A549 (cell line): ENCODE measurements at places on chromosomes 7 and 10. TPM values are rescaled to one million over a fixed set of nuclear protein-coding genes. Genes with fewer than 3 reads are reported as not detected.

DNA sequence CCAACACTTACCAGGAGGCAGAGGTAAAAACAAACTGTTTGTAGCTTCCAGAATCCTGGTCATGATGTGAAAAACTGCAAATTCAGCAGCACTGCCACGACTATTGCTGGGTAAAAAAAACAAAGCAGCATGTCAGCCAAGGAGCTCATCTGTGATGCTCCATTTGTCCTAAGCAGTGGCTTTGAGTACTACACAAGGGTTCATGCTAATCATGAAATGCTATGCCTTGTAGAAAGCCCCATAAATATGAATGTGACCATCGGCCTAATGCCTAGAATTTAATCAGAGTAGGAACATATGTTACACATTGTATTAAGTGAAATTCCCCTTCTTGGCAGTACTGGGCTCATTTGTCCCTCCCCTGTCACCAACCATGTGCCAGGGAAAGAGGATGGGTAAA lies 95.4 kb downstream of the GSAP start:
- no peak for DNase-seq

GRCh38 chr7:118039963-118040489 lies 143.9 kb upstream of the LSM8 start:
- no peak for DNase-seq

DNA sequence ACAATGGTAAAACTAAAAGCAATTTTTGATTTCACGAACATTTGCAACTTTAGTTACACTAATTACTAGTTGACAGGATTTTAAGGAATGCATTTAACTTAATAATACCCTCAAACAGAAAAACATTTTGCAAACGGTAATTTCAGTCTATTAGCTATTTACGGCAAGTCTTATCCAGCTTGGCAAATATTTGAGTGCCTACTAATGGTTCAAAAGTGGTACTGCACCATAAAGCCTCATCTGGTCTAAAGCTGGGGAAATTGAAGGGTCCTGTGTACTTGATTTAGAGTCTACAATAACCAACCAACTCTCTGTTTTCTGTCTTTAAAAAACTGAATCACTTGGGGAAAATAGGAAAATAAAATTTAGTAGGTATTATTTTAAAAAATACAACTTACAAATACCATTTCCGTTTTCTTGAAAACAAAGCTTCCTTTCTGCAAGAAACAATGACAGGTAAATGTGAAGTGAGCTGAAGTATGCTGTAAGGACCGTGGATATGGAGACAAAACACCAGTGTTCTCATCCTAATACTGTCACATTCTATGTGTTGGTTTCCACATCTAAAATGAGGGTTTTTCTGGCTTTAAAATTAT lies 142.3 kb downstream of the VPS50 start:
- DNase-seq = peak; percentile 16

DNA sequence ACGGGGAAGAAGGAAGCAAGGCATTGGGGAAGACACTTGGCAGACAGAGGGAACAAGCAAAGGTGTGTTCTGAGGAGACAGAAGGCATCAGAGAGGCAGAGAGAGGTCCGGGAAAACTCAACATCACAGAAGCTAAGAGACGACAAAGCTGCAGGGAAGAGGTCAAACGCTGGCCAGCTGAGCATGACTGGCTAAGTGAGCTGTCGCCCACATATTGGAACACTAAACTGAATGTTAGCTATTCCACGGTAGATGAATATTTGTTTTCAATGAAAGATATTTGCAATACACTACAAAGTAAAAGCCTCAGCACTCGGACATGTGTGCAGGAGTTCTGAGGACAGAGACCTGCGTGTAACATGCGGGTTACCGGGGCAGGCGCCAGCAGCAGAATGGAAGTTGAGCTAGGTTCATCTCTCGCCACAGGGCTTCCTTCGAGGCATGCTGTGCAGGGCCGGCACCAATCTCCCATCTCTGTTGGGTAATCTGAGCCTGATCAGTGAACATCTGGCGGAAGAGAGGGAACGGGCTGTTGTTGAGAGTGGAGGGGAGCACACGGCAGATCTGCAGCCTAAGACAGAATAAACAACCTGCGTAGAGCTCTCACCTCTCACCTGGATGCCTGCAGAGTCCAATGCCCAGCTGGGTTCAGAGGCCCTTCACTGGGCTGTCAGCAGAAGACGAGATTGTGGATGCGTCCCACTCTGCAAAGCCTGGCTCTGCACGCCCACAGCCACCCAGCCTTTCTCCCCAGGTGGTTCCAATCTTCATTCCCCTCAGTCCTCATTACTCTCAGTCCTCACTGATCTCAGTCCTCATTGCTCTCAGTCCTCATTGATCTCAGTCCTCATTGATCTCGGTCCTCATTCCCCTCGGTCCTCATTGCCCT lies 35.9 kb downstream of the INSIG1 start:
- no peak for DNase-seq

The EEPD1 gene
- 22.1 to 25.9 TPM (median 24.3 TPM) in 3 replicates for polyA plus RNA-seq

The TET1 gene
- 0.45 to 0.49 TPM (median 0.45 TPM) in 3 replicates for polyA plus RNA-seq

The CLIP2 gene
- 9.2 to 17.0 TPM (median 15.5 TPM) in 3 replicates for polyA plus RNA-seq
